GM12864 (cell line): ENCODE measurements at places on chromosomes 13 and 19.
A peak's percentile ranks its signal among the peaks of the same experiment; 100 is the strongest.

DNA sequence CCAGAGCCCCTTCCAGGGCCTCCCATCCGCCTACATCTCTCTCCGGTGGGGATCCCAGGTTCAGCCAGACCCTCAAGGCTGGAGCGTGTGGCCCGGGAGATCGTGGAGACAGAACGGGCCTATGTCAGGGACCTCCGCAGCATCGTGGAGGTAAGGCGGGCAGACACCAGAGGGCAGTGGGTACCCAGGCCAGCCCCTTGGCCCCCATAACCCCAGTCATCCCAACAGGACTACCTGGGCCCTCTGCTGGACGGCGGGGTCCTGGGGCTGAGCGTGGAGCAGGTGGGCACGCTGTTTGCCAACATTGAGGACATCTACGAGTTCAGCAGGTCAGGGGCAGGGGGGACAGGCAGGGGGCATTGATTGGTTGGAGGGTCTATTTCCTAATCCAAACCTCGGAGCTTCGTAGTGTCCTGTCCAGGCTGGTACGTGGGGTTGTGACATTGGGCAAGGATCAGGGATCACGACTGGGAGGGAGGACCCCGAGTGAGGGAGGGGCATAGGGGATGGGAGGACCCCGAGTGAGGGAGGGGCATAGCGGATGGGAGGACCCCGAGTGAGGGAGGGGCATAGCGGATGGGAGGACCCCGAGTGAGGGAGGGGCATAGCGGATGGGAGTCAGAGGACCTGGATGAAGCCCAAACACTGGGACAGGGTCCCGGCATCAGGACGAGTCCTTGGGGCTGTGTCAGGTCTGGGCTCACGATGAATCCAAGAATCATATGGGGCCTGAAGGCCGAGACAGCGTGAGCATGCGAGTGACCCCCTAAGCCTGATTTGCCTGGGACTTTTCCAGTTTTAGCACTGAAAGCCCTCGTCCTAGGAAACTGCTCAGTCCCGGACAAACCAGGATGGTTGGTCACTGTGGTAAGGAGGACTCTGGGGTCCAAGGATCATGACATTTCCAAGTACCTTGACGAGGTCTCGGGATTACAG lies 2.9 kb downstream of the PLEKHG2 start:
- DNase-seq: no peak

DNA sequence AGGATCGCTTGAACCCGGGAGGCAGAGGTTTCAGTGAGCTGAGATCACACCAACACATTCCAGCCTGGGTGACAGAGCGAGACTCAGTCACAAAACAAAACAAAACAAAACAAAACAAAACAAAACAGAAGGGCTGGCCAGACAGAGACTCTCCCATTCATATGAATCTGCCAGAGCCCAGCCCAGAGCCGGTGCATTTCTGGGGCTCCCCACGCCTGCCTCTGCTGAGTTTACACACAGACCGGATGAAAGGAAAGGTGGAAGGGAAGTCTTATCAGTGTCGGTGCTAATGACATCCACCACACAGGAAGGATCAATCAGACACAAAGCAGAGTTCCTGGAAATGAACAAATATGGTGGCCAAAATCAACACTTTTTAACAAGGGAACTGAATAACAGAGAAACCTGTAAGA lies 6.8 kb downstream of the TRAPPC6A start:
- no peak for DNase-seq

- no peak for DNase-seq
Measured at GRCh38 chr13:106911020-106911419, 343.1 kb upstream of the ARGLU1 start.

DNA sequence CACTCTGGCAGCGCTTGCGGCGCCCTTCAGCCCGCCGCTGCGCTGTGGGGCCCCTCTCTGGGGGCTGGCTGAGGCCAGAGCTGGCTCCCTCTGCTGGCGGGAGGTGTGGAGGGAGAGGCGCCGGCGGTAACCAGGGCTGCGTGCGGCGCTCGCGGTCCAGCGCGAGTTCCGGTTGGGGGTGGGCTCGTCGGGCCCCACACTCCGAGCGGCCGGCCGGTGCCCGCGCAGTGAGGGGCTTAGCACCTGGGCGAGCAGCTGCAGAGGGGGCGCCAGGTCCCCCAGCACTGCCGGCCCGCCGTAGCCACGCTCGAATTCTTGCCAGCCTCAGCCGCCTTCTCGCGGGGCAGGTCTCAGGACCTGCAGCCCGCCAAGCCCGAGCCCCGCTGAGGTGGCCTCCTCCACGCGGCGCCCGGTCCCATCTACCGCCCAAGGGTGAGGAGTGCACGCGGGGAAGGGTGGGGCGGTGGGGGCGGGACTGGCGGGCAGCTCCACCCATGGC lies 879.0 kb upstream of the SLITRK5 start:
- DNase-seq: no peak

GRCh38 chr19:38039966-38040365 lies 133.0 kb downstream of the SIPA1L3 start:
- DNase-seq: no peak

DNA sequence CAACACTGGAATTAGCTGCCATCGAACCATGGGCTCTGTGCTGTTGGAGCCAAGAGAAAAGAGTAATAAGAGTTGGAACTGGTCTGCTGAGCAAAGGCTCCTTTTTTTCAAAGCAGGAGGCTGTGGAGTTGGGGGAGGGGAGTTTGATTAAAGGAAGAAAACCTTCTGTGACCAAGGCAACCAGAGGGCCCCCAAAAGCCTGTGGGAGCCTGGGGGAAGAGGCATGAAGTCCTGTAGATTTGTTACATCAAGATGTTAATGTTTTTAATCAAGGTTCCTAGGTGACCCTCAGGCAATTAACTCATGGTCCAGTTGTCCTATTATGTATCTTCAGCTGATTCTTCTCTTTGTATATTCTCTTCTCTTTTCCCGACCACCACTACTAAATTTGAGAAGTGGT lies 403.9 kb downstream of the NDFIP2 start:
- DNase-seq: no peak

GRCh38 chr19:34145741-34146202 lies 26.5 kb upstream of the LSM14A start:
- DNase-seq: peak; percentile 25

- DNase-seq: no peak
Measured at GRCh38 chr13:64234255-64234654, 2818.6 kb upstream of the PCDH20 start.

GRCh38 chr19:30896554-30896953 lies 452.7 kb downstream of the TSHZ3 start:
- no peak for DNase-seq

DNA sequence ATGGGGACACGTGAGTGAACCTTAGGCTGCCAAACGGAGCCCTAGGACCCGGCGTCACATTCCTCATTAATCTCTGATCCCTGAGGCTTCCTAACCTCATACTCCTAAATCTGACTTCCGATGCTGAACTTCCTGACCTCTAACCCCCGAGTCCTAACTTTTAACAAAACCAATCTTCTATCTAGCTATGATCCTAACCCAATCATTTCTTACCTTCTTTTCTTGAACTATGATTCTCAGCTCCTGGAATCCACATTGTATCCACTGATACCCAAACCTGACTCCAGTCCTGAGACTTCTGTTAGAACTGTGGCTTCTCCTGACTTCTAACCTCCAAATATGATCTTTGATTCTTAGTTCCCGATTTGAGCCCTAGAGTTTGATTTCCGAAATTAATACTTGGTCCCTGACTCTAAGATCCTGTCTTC lies 447 bp downstream of the NFKBIB start:
- DNase-seq: no peak

DNA sequence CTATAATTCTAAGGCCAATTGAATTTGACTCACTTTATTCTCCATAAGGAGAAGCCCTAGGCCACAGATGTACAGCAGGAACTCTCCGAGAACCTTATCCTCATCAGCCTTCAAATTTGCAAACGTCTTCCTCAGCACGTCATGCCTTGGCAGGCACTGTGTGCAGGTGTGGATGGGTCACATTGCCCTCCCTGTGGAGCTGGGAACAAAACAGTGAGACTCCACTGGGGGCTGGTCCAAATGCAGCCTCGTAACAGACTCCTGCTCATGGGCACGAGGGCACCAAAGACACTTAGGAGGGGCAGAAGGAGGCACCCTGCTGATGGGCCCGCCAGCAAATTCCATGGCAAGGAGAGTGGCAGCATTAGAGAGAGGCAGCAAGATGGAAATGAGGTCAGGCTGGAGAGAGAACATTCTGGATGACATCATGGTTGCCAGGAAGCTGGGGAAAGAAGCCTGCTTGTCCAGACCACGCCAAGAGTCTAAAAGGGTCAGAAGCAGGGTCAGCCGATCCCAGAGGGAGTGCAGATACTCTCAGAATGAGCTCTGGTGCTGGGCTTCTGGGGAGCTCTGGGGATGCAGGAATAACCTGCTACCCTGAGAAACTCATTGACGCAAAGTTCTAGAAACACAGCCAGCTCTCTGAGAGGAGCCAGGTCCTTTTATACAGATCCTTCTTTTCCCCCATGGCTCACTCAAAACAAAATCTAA lies 242.2 kb downstream of the B3GLCT start:
- DNase-seq: no peak
